Cardiac fibroblast (primary cell): ENCODE measurements at places on chromosomes 12 and 14.

DNA sequence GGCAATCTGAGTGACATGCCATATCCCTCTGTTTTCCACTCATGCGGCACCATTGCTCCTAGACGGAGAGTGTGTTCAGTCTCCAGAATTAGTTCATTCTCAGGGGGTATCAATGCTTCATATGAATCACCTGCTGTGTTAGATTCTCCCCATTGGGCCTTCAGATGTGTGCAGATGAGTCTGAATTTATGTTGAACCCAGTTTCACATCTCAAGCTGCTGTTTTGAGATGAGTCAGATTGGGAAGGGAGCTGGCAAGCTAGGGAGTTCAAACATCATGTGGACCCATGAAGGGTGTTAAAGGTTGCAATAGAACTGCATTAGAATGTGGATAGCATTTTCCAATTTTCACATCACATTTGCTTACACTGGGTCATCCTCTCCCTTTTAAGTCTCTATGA is 46.9 kb upstream of the KCNA1 start:
- no peak for DNase-seq

DNA sequence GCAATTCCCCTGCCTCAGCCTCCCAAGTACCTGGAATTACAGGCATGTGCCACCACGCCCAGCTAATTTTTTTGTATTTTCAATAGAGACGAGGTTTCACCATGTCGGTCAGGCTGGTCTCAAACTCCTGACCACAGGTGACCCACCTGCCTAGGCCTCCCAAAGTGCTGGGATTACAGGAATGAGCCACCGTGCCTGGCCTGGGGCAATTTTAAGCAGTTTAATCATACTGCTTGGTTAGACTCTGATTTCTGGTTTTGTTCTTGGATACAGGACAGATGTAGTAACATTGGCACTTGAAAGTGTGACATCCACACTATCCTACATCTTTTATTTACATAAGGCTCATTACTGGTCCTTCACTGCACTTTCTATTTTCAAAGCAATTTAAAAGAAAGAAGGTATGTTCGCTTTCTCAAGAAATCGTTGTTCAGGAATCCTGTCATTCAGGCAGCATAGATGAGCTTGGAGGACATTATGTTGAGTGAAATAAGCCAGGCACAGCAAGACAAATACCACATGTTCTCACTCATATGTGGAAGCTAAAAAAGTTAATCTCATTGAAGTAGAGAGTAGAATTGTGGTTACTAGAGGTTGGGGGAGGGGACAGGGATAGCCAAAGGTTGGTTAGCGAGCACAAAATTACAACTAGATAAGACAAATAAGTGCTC is 4.0 kb upstream of the NUAK1 start:
- DNase-seq: no peak

DNA sequence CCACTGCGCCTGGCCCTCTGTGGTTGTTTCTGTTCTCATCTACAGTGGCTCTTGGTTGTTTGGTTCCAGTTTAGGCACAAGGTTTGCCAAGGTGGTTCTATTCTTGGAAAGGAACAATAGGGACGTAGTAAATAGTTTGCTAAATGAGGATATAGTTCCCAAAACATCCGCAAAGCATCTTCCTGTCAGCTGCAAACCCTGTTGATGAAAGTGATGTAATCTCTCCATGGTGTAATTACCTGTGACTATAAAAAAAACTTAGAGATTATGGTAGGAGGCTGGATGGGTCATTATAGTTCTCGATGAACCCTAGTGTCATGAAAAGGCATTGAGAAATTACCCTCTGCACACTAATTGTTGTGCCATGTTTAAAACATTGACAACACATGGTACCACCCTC is 52.9 kb downstream of the SUSD6 start:
- no peak for DNase-seq

DNA sequence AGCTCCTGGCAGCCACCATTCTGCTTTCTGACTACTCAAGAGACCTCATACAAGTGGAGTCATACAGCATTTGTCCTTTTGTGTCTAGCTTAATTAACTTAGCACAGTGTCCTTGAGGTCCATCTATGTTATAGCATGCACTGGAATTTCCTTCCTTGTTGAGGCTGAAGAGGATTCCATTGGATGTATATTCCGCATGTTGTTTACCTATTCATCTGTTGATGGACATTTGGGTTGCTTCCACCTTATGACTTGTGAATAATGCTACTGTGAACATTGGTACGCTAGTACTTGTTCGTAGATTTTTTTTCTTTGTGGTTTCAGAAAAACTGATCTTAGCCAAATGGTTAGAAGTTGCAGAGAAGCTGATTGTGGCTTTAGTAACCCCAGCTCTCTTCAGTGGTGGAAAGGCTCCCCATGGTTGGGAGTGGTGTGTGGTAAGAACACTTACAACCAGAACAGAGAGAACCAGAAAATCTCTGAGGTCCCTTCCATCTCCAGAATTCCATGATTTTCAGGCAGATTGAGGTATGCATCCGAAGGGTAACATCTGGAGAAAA is 118.4 kb downstream of the SAMD4A start:
- DNase-seq: no peak

DNA sequence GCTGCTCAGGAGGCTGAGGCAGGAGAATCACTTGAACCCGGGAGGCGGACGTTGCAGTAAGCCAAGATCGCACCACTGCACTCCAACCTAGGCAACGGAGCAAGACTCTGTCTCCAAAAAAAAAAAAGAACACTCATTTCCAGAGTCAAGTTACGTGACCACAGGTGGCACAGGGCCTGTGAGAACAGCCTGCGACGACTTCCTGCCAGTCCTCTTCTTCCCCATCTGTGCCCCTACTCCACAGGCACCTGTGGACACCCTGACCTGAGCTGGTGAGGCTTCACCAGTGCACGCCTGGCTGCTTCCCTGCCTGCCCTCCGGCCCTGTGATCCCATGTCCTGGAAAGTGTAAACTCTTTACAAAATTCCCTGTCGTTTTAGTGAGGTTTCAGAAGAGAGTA is 77.7 kb downstream of the PPP2R5C start:
- DNase-seq: no peak
